ENCODE measurements at places on chromosomes 6 and 20.
A peak's percentile ranks its signal among the peaks of the same experiment; 100 is the strongest.

GRCh38 chr6:156839591-156840001 is 62.4 kb downstream of the ARID1B start:
- no peak for DNase-seq

DNA sequence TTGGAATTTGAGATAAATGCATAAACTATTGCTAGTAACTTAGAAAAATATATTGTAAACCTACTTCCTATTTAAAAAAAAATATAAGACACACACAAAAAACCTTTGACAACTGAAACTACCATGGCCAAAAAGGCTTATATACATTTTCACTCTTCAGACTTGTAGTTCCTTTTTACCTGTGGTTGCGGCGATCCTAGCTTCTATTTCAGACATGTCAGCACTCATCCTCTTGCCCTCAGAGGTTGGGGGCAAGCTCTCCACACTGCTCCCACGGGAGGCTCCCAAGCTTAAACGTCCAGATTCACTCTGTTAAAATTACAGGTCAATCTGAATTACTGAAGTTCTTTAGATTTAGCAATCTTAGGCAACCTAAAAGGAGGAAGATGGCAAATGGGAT is 39.8 kb downstream of the MAP3K7 start:
- DNase-seq: no peak

GRCh38 chr6:113352831-113353230 is 504.3 kb upstream of the MARCKS start:
- no peak for DNase-seq

GRCh38 chr6:169141671-169142537 is 111.7 kb downstream of the THBS2 start:
- DNase-seq: peak; percentile 15

DNA sequence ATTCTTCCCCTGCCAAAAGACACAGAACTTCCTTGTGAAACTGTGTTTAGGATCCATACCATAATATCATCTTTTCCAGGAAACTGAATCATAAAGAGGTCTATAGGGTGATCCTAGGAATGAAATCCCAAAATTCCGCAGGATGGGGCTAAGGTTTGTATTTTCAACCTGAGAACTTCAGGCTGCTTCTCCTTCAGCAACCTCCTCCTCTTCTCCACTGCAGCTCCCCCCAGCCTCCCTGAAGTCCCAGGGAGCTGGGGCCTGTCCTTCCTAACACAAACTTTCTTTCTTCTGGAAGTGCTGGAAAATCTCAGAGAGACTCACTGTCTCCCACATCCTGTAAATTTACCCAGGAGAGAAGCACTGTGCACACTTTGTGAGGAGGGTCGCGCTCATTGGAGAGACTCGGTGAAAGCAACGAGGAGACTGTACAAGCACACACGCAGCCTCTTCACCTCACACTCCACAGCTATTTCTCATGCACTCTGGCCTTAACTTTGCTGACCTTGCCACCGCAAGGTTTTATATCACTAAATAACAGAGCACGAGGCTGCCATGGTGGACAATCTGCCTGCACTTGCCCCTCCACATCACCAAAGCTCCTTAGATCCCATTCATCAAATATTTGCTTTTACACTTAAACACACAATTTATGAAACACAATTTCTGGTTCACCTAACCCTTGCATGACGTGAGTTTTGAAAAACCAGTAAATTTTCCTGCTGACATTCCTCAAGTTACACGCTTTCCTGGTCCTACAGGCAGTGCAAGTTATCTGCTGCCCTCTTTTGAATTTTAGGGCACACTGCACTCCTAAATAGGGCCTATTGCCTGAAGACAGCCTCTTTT is 14.3 kb downstream of the ID4 start:
- DNase-seq: no peak

- no peak for DNase-seq
Measured at GRCh38 chr20:54848262-54848661, 372.9 kb downstream of the DOK5 start.

- DNase-seq: no peak
Measured at GRCh38 chr20:25499031-25499430, 86.3 kb downstream of the NINL start.

GRCh38 chr6:154994836-154995253 is 270 bp upstream of the TIAM2 start:
- no peak for DNase-seq

DNA sequence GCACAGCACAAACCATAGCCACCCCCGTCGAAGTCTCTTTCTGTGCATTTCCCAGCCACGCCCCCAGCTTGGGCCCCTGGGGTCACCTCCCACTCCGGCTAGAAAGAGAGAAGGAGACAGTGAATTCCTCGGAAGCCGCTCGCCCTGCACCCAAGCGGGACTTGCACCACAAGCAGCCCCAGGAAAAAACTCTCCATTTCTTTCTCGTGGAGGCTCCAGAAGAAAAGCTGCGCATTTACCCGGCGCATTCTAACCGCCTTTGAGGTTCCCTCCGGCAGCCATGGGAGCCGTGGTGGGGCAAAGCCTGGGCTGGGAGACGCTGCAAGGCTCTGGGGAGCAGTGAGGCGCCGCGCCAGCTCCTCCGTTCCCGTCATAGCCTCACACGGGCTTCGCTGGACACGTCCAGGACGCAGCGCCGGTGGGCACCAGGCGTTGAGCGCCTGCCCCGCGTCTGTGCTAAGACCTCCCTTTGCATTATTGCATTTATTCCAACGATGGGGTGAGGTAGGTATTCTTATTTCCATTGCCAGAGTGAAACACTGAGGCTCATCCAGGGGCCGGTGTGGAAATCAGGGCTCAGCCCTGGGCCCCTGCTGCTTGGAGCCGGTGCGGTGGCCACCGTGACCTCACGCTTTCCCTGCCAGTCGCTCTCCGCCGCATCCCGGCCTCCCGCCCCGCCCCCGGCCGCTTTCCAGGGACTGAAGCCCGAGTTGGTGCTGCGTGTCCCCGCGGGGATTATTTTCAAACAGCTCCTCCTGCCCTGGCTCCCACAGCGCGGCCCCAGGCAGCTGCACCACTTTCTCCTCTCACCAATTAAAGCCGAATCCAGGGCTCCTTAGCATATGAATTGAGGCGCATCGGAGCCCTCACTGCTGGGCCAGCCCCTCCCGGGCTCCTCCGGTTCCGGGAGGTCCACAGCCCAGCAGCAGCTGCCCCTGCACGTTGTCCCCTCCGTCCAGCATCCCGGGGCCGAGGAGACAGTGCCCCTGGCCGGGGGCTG is 148.3 kb upstream of the AFDN start:
- peak; percentile 65 for DNase-seq

GRCh38 chr6:125779924-125780539 is 10.7 kb upstream of the NCOA7 start:
- DNase-seq: peak; percentile 85

GRCh38 chr20:13784271-13784892 is 337 bp downstream of the ESF1 start:
- DNase-seq: no peak

DNA sequence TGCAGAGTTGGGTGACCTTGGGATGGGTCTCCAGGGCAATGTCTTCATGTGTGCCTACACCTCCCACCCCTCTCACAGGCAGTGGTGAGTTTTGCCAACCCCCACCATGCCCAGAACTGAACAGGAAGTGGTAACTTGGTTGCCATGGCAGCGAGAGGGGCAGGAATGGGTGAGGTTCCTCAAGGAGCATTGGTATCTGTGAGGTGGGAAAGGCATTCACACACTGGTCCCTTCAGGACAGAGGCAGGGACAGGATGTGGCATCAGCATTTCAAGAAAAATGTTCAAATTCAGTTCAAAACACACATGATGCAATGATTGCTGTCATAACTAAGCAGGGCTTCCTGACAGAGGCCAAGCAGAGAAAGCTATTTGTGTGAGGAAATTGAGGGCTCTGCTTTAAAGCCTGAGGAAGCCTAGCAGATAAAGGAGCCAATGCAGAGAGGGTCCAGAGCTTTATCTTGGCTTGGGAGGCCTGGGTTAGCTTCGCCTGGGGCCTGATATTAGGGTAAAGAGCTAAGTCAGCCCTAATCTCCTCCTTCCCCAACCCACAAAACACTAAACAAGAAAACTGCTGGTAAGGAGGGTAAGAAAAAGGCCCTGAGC is 551 bp downstream of the TREML2 start:
- DNase-seq: no peak

DNA sequence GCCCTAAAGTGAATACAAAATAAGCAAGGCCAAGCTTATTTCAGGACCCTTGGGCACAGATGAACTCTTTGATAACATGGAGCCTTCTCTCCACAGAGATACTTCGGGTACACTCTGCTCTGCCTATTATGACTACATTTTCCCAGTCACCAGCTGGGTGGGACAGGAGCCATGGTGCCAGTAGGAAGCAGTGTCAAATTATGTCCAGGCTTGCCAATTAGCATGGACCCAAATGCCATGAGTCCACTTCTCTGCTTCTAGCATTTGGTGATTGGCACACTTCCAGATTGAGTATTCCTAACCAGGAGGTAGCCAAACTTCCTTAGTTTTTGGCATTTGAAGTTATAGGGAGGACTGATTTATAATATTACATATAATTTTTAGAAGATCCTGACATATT is 513.8 kb upstream of the HTR1E start:
- DNase-seq: no peak

- DNase-seq: peak; percentile 47
Measured at GRCh38 chr20:25254986-25255680, 7.2 kb downstream of the PYGB start.

- DNase-seq: no peak
Measured at GRCh38 chr6:135358985-135359384, 138.6 kb downstream of the AHI1 start.

DNA sequence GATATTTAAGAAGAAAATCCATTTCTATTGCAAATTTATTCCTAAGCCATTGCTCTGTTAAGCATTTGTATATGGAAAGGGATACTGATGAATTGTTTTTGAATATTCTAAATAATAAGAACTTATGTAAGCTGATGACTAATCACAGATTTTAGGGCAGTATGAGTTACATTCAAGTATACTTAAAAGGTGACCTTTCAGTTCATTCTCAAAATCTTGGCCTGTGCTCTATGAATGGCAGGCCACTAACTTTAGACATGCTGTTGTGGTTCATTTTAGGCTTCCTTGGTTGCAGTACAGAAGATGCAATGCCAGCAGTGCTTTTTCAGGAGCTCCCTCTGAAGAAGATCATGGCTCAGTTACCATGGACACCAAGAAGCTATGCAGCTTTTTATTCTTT is 380.4 kb downstream of the CENPW start:
- DNase-seq: no peak

DNA sequence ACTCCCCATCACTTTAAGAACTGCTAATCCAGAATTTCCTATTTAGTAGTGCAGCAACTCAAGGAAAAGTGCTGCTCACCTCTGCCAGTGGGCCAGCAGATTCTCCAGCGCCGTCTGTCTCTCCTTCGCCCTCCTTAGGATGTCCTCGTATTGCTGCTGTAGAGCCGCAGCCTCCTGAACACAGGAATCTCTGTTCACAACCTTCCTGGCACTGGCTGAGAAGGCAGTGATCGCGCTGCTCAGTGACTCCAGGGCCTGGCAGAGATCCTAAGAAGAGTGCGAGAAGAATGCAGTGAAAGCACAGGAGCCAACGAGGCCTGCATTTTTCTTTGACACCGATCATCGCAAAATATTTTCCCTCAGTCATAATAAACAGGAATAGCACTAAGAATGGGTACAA is 209.0 kb downstream of the SYNE1 start:
- no peak for DNase-seq

DNA sequence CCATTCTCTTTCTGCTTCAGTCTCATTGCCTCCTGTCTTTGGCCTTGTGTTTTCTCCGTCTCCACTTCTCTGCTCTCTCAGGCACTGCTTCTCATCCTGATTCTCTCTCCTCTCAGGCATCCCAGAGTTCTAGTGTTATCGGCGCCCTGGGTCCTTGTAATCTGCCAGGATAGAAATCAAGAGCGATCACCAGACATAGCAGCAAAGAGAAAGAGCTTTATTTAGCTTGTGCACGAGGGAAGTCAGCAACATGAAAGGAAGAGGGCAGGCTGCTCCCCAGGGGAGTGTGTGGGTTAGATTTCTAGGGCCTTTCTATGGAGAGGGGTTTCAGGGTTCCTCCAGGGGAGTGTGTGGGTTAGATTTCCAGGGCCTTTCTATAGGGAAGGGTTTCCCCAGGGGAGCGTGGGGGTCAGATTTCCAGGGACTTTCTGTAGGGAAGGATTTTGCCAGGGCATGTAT is 32.5 kb downstream of the SUN5 start:
- no peak for DNase-seq

DNA sequence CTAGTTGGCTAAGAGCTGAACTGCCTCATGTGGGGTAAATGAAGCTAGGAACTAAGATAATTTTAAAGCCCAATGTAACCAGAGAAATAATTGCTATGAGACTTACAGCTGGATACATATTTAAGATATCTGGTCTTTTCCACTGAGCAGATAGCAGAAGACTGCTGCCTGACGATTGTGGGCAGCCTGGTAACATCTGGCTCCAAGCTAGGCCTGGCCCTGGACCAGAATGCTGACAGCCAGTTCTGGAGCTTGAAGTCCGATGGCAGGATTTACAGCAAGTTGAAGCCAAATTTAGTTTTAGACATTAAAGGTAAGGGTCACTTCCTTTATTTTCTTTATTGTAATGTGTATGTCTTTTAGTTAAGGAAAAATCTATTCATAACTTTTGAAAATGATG is 65.7 kb downstream of the RTN4IP1 start:
- no peak for DNase-seq

DNA sequence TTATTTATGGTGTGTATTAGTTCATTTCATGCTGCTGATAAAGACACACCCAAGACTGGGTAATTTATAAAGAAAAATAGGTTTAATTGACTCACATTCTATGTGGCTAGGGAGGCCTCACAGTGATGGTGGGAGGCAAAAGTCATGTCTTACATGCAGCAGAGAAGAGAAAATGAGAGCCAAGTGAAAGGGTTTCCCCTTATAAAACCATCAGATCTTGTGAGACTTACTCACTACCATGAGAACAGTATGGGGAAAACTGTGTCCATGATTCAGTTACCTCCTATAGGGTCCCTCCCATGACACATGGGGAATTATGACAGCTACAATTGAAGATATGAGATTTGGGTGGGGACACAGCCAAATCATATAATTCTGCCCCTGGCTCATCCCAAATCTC is 150.0 kb upstream of the AHI1 start:
- no peak for DNase-seq

DNA sequence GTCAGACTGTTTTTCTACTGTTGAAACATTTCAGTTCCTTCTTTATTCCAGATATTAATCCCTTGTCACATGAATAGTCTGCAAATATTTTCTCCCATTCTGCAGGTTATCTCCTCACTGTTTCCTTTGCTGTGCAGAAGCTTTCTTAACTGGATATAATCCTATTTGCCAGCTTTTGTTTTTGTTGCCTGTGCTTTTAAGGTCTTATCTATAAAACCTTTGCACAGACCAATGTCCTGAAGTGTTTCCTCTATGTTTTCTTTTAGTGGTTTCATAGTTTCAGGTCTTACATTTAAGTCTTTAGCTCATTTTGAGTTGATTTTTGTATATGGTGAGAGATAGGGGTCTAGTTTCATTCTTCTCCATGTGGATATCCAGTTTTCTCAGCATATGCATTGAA is 19.2 kb downstream of the NCOA6 start:
- no peak for DNase-seq

- no peak for DNase-seq
Measured at GRCh38 chr6:29990931-29991330, 48.6 kb downstream of the HLA-A start.

DNA sequence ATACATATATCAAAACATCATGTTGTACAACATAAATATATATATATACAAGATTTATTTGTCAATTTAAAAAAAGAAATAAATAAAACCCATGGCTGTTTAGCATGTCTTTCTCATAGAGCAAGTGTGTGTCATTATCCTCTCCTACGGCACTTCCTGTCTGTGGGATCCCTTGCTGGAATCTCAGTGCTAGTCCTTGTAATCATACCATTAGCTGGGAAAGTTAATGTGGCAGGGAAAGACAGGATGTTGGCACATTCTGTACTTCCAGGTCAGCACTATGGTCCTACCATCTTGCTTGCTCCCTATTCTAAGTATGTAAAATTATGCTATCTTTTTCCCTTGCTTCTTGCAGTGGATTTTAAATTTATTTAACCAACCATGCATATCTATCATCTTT is 9.5 kb upstream of the SLC17A3 start:
- no peak for DNase-seq
